ENCODE measurements at places on chromosomes 2 and 18. TPM values are rescaled to one million over a fixed set of nuclear protein-coding genes. Genes with fewer than 3 reads are reported as not detected.

Gene UGT1A6
- not detected for total RNA-seq

Gene GATA6
- total RNA-seq, result 0.16 TPM

Gene GREB1
- 1.4 TPM for total RNA-seq

Gene SERPINB8
- total RNA-seq, result 1.1 TPM

Gene MITD1
- 20.0 TPM for total RNA-seq

Gene LYG2
- total RNA-seq, result not detected

Gene C2orf15
- total RNA-seq, result 3.7 TPM

Gene RMND5A
- 83.0 TPM for total RNA-seq

Gene TDRD15
- total RNA-seq, result 3.0 TPM

Gene TWIST2
- total RNA-seq, result 0.16 TPM

Gene ALPP
- not detected for total RNA-seq
